ENCODE measurements at places on chromosomes 3 and 15.

DNA sequence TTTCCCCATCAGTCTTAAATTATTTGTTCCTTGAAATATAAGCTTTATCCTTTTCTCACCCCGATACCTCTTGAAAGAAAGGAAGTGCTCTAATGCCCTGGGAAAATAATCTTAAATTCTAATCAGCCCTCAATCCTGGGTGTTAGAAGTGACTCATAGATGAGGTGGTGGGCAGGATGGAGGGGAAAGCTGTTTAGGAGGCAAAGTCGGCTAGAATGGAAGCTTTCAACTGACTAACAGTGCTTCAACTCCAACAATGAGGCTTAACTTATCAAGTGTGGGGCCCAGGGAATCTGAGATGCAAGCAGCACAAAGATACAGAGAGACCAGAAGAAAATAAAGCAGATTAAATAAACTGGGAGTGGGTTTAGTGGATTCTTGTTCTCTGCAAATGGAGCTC is 175.8 kb downstream of the EPHB1 start:
- no peak for DNase-seq

DNA sequence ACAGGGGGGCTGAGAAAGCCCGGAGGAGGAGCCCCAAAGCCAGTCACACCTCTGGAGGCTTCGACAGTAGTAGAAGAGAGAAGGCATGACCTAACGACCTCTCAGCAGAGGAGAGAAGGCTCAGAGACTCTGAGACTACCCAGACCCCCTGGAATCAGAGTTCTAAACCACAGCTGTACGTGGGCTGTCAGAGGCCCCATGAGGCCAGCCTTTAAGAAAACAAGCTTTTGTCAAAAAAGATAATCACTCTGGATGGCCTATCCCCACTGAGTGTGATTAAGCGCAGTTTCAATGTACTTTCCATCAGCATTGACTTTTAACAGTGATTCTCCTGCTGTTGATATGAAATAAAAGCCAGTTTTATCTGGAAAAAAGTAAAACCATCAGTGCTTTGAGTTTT is 330.3 kb downstream of the CLSTN2 start:
- no peak for DNase-seq

DNA sequence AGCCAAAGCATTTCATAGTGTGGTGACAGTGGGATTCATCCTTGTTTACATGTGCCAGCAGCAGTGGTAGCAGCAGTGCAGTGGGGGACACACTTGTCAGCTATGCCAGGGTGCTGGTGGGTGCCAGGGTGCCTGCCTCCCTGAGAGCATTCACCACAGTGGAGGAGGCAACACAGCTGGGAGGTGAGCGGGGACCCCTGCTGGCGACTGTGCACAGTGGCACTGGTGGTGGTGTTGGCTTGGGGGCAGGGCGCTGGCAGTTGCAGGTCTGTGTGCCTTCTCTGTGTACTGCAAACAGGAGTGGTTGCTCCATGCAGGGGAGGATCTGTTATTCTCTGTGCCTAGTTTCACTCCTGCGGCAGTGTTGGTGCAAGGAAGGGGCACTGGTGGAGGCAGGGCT is 41.2 kb downstream of the CEP63 start:
- no peak for DNase-seq

- DNase-seq: no peak
Observed at GRCh38 chr15:99174567-99175395, 69.9 kb downstream of the SYNM start.

DNA sequence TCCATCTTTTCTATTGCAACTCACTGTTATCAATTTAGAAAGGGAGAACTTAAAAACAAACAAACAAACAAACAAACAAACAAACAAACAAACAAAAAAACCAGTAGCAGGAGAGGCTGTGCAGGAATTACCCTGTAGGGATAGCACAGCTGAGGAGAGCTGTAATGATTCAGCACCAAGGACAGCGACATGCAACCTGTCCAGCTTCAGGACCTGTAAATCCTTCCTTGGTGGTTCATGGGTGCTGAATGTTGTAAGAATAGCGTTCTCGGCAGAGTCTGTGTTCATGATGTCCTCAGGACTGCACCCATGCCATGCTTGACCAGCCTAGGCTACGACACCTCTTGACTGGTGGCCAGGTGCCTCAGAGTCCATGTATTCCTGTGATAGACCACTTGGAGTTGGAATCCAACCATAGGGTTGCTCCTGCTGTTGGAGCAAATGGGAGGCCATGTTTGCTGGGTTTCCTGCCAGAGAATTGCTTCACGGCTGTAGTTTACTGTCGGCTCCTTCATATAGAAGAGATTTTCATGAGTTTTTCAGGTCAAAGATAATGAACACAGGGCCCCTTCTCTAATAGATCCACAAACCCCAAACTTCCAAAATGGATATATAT is 65.9 kb downstream of the CACNA2D3 start:
- no peak for DNase-seq

DNA sequence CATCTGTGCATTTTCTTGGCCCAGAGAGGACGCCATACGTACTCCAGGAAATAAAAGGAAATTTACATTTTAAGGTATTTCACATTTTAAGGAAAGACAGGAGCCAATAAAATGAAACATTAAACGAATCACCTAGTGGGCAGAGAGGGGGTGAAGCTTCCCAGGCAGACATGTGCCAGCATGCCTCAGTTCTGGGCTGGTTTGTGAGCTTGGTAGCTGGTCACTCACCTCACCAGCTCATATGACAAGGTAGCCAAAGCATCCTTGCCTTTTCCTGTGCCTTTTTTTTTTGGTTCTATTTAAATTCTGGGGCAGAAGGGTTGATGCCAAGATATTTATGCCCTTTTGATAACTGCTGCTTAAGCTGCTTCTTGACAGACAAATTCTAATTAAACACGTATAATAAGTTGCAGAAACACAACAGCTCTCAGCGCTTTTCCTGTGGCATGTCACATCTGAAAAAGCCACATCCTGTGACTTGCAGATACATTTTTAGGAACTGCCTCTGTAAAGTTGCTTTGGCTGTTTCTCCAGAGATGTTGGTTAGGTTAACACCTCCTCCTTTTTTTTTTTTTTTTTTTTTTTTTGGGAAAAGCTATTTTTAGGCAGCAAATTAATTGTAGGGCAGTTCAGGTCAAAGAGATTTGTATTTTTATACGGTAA is 218.6 kb downstream of the PDCD6IP start:
- DNase-seq: no peak

DNA sequence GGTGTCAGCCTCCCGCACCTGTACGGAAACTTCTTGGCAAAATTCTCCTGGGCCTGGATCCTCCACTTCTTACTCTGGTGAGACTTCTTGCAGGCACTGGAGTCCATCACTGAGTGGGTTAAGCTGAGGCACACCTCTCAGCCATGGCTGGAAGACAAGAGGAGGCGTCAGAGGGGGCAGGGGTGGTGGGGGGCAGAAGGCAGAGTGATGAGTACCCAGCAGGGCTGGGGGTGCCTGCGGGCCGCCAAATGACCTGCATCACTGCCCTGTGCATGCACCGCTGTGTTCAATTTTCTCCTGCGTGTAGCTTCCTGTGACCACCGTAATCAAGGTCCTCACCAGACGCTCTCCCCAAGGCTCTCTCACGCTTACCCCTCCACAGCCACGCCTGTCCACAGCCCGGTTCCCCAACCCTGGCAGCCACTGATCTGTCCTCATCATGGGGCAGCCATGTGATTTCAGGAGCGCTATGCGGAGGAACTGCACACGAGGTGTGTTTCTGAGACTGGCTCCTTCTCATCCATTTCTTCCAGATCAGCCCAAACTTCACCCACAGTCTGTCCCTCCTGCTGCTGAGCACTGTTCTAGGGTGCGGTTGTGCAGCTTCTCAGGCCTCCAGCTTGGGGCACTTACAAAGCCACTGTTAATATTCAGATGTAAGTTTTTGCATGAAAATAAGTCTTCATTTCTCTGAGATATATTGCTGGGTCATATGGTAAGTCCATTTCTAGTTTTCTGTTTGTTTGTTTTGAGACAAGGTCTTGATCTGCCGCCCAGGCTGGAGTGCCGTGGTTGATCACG is 5.2 kb downstream of the C3orf22 start:
- no peak for DNase-seq

DNA sequence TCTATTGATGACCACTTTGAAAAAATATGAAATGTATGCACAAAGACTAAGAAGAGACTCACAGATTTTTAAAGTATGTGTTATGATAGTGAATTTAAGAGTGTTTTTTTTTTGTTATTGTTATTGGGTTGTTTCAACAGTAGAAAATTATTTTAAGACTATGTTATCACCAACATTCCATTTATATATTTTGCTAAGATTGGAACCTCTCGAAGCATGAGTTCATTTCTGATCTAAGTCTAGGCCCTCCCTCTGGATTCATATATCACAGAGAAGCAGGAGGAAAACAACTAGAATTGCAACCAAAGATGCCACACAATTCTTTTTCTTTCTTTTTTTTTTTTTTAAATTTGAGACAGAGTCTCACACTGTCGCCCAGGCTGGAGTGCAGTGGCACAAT is 46.8 kb downstream of the ITGB5 start:
- DNase-seq: no peak

GRCh38 chr3:125132815-125133214 is 77.0 kb upstream of the HEG1 start:
- no peak for DNase-seq

GRCh38 chr3:154926721-154927120 is 153.4 kb upstream of the MME start:
- no peak for DNase-seq

- no peak for DNase-seq
Observed at GRCh38 chr3:13199899-13200451, 126.7 kb upstream of the IQSEC1 start.

GRCh38 chr3:111747490-111747889 is 111.6 kb upstream of the PHLDB2 start:
- no peak for DNase-seq

- no peak for DNase-seq
Observed at GRCh38 chr15:69760258-69760845, 307.7 kb downstream of the RPLP1 start.

- DNase-seq: no peak
Observed at GRCh38 chr3:67418426-67419217, 235.8 kb downstream of the SUCLG2 start.

GRCh38 chr3:156311930-156312329 is 191.6 kb downstream of the KCNAB1 start:
- DNase-seq: no peak

DNA sequence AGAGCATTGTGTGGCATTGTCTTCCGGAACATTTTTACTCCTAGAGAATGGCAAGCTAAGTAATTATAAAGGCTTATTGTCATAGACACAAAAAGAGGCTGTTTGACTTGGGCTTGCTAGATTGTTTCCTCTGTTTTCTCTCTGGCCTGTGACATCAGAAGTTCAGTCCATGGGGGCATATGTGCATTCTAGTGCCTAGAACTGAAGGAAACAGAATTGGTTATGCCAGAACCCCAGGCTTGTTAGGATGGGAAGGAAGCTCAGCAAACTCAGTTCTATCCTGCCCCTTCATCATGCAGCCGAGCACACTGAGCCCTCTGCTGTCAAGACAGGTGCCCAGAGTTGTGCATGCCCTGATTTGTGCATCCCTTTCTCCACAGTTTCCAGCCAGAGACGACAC is 131.3 kb downstream of the PDE8A start:
- no peak for DNase-seq

DNA sequence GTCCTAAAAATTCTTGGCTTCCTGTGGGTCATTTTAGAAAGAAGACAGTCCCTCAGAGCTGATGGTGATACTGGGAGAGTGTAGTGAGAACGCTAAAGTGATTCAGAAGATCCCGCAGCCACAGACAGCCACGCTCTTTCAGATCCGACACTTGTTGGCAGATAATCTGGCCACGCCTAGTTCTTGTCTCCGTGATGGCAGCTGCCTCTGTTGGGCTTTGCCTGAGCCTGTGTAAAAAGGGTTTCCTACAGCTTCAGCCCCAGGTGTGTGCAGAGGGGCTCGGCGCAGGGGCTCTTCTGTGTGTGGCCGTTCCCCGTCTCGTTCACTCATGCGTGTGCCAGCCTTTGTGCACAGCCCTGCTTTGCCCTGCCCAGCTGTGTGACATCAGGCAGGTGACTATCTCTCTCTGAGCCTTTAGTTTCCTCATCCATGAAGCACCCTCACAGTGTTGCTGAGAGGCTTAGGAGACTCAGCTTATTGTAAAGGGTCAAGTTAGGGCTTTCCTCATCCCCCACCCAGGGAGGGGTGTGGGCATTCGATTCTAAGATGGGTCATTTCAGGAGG is 6.3 kb downstream of the IRAK2 start:
- no peak for DNase-seq

GRCh38 chr3:193317682-193318300 is 60.8 kb downstream of the ATP13A5 start:
- DNase-seq: no peak

- DNase-seq: no peak
Observed at GRCh38 chr15:60656481-60656880, 177.5 kb upstream of the ICE2 start.

DNA sequence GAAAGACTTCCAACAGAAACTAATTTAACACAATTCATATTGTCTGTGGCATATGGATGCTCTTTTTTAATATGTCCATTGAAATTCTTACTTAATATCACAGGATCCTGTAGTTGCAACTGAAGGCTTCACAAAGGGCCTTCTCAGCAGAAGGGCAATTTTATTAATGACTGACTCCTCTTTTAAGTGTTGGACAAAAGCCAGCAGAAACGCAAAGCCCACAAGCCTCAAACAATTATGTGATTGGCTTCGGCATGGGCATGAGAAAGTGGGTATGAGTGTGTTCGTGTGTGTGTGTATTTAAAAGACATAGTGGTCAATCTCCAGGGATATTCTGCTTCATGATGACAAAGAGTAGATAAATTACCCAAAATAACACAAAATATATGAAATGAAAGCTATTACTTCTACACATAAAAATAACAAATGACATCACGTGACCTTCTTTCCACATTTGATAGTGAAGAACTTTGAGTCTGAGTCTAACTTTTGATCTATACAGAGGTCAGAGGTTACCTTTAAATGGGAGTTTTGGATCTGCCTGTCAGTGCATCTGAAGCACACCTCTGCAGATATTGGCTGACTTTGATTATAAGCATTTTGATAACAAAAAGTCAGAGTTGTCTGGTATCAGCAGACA is 496.9 kb downstream of the CADM2 start:
- no peak for DNase-seq
